ENCODE measurements at places on chromosomes 1 and 21.

- no peak for DNase-seq
These were observed 17.5 kb upstream of the CLDN8 start for GRCh38 chr21:30233228-30234020.

- no peak for DNase-seq
These were observed 30.5 kb upstream of the PADI2 start for GRCh38 chr1:17149771-17150170.

- no peak for DNase-seq
These were observed 16.9 kb downstream of the TCEANC2 start for GRCh38 chr1:54070171-54070837.

DNA sequence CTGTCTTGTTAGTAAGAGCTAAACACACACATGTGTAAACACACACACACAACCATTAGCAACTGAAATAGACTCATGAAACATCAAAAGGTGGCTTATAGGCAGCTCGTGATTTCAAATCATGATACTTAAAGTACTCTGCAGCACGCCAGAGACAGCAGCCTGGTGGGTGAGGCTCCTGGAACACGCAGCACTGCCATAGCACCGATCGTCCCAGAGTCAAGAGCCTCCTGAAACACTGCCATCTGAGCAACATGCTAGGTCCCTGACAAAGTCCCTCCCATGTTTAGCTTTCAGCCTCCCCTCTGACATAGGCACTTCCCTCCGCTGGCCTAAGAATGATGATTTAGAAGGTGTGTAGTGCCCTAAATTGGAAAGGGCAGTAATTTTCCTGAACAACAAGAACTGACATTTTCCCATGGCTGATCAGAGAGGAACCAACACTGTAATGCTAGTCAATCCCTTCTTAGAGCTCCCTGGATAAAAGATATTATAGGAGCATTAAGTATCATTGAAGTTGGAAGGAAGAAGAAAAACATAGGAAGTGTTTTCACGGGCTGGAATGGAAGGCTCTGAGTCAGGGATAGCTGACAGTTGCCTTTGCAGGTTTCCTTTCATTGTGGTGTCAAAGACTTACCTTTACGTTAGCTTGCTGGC lies 14.1 kb upstream of the DPT start:
- DNase-seq = no peak

GRCh38 chr1:244836584-244836983 lies 1.1 kb downstream of the COX20 start:
- no peak for DNase-seq

GRCh38 chr1:151837884-151838221 lies 1.8 kb downstream of the C2CD4D start:
- DNase-seq = no peak

DNA sequence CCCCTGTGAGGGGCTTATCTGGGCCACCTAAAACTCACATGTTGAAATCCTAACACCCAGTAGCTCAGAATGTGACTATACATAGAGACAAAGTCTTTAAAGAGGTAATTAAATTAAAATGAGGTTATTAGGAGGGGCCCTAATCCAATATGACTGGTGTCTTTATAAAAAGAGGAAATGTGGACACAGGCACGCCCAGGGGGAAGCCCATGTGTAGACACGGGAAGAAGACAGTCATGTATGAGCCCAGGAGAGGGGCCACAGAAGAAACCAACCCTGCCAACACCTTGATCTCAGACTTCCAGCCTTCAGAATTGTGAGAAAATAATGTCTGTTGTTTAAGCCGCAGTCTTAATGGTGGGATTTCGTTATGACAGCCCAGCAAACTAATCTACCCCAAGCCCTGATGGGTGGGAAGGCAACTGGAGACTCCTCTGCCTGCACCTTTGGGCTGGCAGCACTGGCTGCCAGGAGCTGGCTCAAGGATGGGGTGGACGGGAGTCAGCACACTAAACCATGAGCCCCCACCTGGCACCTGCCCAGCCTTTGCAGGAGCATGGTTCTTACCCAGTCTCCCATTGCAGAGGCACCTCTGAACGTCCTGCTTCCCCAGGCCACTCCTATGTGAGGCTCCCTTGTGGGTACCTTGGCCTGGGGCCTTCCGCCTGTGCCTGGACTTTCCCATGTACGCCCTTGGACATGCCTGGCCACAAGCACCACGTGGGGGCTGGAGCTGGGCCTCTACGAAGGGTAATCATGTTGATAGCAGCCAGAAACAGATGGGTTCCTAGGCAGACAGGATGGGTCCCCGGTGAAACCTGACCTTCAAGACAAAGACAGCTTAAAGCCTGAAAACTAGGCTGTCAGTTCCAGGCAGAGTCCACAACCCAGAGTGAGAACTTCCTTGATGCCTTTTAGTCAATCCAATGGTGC lies 57.1 kb upstream of the DMRTB1 start:
- no peak for DNase-seq

GRCh38 chr1:107467286-107467685 lies 326.4 kb downstream of the NTNG1 start:
- no peak for DNase-seq

- no peak for DNase-seq
These were observed 78.2 kb downstream of the DNTTIP2 start for GRCh38 chr1:93800856-93801255.

DNA sequence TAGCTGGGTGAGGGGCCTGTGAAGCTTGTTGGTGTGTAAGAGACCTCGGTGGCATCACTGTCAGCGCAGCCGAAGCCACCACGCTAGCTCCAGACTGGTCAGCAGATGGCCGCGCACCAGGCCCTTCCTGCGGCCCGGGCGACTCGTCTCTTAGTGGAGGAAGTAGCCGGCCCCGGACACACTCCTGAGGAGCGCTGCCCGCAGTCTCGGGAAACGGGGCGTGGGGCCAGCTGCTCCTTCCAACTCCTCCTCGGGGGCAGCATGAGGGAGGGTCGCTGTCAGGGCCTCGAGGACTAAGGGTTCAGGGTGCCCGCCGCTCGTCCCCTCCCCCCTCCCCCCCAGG lies 20.4 kb downstream of the H3-3A start:
- peak; percentile 71 for DNase-seq

- no peak for DNase-seq
These were observed 9.6 kb downstream of the IGSF9 start for GRCh38 chr1:159935719-159936272.

DNA sequence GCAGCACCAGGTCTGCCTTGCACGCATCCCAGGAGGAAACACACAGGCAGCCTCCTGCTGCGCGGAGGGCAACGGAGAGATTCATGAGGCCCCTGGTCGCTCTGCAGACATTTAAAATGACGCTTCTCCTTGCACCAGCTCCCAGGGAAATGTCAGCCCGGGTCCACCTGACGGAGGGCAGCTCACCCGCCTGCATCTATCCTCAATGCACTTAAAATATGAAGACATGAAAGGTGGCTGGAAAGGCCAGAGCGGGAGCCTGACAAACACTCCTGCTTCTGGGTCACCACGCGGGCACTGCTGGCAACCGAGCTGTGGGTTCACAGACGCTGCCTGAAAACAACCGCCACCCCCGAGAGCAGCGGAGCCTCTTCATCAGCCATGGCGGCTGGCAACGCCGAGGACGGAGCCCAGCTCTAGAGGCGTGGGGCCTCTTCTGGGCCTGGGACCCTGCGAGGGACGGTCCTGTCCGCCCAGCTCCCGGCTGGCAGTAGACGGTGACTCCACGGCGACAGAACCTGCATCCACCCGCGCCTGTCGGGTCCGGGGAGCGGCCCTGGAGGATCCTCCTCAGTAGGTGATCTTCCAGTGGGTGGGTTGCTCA lies 22.7 kb downstream of the POFUT2 start:
- no peak for DNase-seq

DNA sequence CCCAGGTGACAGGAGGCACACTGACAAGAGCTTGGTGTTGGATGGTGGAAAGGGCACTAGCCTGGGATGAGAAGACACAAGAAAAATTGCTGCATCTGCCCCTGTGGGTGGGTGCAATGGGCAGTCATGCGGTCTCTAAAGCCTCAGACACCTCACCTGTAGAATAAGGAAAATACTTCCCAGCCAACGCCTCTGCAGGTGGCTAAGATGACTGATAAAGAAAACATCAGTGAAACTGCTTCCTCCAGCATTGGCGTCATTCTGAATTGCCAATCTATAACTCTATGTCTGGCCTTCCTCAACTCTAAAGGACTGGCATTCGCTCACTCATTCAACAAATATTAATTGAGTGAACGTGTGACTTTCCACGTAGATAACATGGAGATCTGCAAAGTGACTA lies 100.4 kb upstream of the F3 start:
- peak; percentile 79 for DNase-seq

DNA sequence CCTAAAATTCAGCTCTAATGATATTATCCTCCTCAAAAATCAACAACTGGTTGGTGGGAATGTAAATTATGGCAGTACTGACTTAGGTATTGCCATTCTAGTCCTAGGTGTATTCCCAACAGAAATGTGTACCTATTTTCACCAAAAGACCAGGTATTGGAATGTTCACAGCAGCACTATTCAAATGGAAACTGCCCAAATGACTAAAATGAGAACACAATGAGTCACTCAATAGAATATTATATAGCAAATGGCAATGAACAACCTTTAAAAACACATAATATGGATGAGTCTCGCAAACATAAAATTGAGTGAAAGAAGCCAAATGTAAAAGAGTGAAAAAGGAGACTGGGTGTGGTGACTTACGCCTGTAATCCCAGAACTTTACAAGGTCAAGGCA lies 44.9 kb downstream of the GADD45A start:
- no peak for DNase-seq

- DNase-seq = no peak
These were observed 77.5 kb downstream of the TPR start for GRCh38 chr1:186297439-186298045.

DNA sequence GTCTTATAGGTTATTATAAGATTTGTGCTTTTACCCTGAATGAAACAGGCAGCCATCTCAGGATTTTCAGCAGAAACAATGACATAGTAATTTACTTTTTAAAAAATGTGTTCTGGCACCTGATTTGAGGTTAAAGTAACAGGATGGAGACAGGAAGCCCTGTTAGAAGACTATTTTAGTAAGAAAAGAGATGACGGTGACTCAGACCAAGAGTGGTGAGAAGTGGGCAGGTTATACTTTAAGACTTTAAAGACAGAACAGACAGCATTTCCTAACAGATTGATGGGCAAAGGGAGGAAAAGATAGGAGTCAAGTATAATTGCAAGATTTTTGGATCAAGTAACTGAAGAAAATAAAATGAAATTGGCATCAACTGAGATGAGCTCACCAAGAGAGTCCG lies 436.8 kb upstream of the NR5A2 start:
- DNase-seq = no peak

DNA sequence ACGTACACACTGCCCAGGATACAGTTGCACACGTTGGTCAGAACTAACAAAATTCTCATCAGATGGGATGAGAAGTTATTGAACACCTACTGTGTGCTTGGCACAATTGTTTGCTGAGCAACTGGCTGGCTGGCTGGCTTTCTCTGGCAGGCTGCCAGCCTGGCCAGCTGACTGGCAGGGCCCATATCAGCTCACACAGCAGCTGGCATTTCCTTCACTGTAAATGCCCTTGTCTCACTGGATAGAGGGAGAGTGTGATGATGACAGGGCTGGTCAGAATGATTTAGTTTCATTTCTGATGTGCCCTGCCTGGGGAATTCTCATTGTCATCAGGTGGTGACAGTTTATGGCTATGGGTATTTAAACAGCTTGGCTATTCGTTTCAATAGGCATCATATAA lies 15.8 kb downstream of the CAMK2N1 start:
- DNase-seq = no peak

DNA sequence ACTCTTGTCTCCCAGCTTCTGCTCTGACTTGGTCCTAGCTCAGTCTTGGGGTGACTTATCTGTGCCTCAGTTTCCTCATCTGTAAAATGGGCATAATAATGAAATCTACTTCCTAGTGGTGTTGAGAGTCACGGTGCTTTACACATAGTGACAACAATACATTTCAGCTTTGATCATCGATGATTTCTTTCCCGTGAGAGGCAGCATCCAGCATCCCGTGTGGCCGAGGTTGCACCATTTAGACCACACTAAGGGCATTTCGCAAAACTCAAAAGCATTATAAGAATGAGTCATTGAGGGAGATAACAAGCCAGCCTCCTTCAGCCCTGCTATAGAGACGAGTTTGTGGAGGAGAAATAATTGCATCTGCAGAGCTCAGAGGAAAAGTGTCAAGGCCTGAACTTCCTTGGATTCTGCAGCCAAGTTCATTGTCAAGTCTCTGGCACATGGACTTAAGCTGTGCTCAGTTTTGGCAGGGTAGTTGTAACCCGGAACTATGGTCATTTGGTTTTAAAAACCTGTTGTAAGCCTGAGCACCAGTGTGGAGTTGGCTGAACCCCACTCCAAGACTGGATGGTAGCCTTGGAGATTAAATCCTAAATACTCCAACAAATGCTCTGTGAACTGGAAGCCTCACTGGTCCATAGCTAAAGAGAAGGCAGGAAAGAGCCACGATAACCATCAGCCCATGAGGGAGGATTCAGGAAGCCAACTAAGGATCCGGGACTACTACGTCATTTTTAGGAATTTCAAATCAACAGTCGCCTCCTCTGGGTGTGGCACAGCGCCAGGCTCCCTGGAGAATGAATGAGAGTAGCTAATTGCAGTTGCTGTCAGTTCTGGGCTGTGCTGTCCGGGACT lies 64.2 kb downstream of the TCP10L start:
- peak; percentile 94 for DNase-seq

- no peak for DNase-seq
These were observed 153.2 kb downstream of the LYPLAL1 start for GRCh38 chr1:219326843-219327242.

DNA sequence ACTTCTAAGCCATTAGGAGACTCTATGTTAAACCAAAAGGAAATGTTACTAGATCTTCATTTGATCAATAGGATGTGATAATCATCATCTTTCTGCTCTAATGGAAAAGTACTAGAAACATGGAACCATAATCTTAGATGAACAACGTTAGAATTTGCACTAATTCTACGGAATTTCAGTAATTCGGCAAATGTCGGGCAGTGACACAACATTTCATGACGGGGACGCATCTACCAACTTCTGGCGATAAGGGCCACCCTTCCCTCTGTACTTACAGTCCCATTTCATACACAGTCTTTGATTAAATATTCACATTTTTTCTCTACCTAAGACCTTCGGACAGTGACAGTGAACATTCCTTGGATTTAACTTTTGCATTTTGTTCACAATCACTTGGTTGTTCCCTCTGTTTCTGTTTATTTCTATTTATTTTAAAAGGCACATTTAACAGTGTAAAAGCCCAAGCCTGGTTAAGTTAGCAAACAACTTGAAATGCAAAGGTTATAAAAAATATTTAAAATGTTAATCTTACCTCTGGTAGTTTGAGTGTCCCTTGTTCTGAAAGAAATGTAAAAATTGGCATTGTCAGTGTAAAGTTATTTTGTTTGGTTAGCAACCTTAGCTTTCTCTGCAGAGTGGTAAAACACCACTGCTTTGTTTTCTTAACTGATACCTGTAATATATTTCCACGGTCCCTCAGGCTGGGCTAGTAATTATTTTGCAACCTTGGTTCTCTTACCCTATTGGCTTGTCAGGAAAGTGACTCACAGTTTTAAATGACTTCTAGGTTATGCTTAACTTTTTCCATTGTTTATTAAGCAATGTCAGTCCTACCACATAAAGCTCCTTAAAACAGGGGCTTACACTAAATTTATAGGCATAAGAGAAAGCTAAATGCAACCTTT lies 276.9 kb downstream of the VAV3 start:
- peak; percentile 95 for DNase-seq

- no peak for DNase-seq
These were observed 12.2 kb upstream of the TRNP1 start for GRCh38 chr1:26981146-26981846.

- DNase-seq = no peak
These were observed 642 bp upstream of the NT5C1A start for GRCh38 chr1:39672551-39672947.
